ENCODE measurements at places on chromosomes 11 and 22.
A peak's percentile ranks its signal among the peaks of the same experiment; 100 is the strongest.

GRCh38 chr11:15737320-15737719 lies 619.0 kb downstream of the SOX6 start:
- no peak overlapping the region for H3K27ac ChIP-seq
- no peaks in the 10 kb centered on the region for H3K27me3 ChIP-seq
- no peak overlapping the region for H3K4me3 ChIP-seq

DNA sequence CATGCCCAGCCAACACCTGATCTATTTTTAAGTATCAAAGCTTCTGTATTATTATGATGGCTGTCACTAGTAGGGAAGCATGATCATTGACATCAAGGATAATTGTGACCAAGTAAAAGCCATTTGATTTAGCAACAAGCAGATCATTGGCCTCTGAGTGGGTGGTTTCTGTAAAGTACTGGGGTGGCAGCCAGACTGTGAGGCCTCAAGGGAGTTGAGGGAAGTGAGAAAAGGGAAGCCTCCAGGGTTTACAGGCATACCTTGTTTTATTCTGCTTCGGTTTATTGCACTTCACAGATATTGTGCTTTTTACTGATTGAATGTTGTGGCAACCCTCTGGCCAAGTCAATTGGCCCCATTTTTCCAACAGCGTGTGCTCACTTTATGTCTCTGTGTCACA lies 60.1 kb downstream of the PRR5L start:
- no peak for DNase-seq
- no peak overlapping the region for H3K4me3 ChIP-seq
- H3K27ac ChIP-seq, result no peak overlapping the region
- H3K4me1 ChIP-seq, result peaks cover 14% of the 10 kb centered on the region
- H3K36me3 ChIP-seq, result no peaks in the 10 kb centered on the region
- no peaks in the 10 kb centered on the region for H3K27me3 ChIP-seq

GRCh38 chr11:16185042-16185441 lies 171.3 kb downstream of the SOX6 start:
- no peak overlapping the region for H3K4me3 ChIP-seq
- no peak overlapping the region for H3K27ac ChIP-seq
- H3K36me3 ChIP-seq, result no peaks in the 10 kb centered on the region
- DNase-seq, result no peak
- H3K27me3 ChIP-seq, result no peaks in the 10 kb centered on the region

- H3K27ac ChIP-seq, result no peak overlapping the region
- no peak for DNase-seq
- no peak overlapping the region for H3K4me3 ChIP-seq
These were observed 48.7 kb upstream of the ZBED5 start for GRCh38 chr11:10906521-10906920.

GRCh38 chr22:44181912-44182587 lies 1.3 kb downstream of the PARVG start:
- peak overlapping the region; percentile 93 for H3K27ac ChIP-seq
- H3K27me3 ChIP-seq, result peaks cover 30% of the 10 kb centered on the region
- H3K4me1 ChIP-seq, result no peaks in the 10 kb centered on the region
- peak overlapping the region; percentile 56 for H3K4me3 ChIP-seq

- H3K36me3 ChIP-seq, result no peaks in the 10 kb centered on the region
- H3K27ac ChIP-seq, result no peak overlapping the region
- no peaks in the 10 kb centered on the region for H3K27me3 ChIP-seq
- H3K4me3 ChIP-seq, result no peak overlapping the region
These were observed 197.5 kb downstream of the MSANTD4 start for GRCh38 chr11:105824457-105825013.

DNA sequence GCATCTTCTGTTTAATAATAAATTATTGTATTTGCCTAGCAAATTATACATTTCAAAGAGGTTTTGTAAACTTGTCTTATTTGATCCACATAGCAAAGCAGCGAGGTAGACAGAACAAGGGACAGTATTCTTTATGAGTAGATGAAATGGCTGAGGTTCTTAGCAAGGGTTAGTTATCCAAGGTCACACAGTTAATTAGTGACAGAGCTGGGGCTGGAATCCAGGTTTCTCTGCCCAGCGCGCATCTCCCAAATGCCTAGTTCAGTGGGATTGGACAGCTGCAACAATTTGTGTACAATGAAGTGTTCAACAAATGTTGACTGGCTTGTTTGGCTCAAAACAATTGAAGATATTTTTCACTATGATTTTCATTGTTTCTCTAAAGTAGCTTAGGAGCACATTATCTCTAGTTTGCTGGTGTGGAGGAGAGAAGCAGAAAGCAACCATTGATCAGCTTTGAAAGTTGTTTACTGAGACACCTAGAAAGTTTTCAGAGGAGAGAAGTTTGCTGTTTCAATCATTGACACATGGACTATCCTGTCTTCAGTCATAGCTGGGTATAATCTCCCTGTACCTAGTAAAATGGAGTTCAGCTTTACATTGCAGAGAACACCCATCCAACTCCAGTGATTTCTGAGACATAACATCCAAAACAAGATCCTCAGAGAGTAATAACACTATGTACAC lies 270.6 kb downstream of the FAT3 start:
- DNase-seq, result peak; percentile 10
- no peaks in the 10 kb centered on the region for H3K4me1 ChIP-seq
- no peak overlapping the region for H3K27ac ChIP-seq
- H3K36me3 ChIP-seq, result no peaks in the 10 kb centered on the region
- no peaks in the 10 kb centered on the region for H3K27me3 ChIP-seq
- no peak overlapping the region for H3K4me3 ChIP-seq

GRCh38 chr11:72040491-72041363 lies 39.6 kb downstream of the NUMA1 start:
- peaks cover 60% of the 10 kb centered on the region for H3K4me1 ChIP-seq
- no peaks in the 10 kb centered on the region for H3K36me3 ChIP-seq
- H3K4me3 ChIP-seq, result peak overlapping the region; percentile 35
- DNase-seq, result peak; percentile 95
- no peaks in the 10 kb centered on the region for H3K27me3 ChIP-seq

DNA sequence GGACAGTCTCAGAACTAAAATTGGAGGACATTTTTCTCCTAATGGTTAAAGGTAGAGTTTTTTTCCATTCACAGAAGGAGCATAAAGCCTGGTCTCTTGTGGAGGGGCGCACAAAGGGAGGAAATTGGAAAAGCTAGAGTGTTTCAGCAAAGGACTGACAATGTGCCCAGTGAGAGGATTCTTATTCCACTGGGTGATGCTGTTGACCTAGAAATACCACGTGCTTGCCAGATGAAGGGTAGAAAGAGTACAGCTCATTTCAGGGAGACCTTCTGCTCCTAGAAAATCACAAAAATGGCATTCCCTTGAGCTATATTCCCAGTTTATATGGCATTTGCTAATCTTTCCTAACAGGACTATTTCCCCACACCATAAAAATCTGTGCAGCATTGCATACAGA lies 21.1 kb downstream of the MS4A6E start:
- DNase-seq, result no peak
- no peaks in the 10 kb centered on the region for H3K27me3 ChIP-seq
- H3K4me3 ChIP-seq, result no peak overlapping the region
- no peaks in the 10 kb centered on the region for H3K4me1 ChIP-seq
- no peak overlapping the region for H3K27ac ChIP-seq
- H3K36me3 ChIP-seq, result no peaks in the 10 kb centered on the region

DNA sequence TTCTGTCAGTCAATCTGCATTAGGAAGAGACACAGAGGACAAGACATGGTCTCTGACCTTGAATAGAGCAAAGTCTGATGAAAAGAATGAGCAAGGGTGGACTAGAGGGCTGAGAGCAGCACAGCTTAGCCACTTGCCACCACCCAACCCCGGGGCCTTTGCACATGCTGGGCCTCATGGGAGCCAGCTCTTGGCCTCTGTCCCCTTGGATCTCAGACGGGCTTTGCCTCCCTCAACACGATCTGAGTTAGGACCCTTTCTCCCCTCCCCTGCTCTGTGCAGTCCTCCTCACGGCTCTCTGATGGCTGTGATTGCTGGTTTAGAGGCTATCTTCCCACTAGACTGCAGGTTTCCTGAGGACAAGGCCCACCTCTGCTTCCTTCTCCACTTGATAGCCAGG lies 131.6 kb upstream of the B3GAT1 start:
- H3K27me3 ChIP-seq, result peaks cover 7% of the 10 kb centered on the region
- no peaks in the 10 kb centered on the region for H3K36me3 ChIP-seq
- DNase-seq, result no peak

- H3K27ac ChIP-seq, result peak overlapping the region; percentile 96
- H3K36me3 ChIP-seq, result peaks cover 7% of the 10 kb centered on the region
- H3K27me3 ChIP-seq, result no peaks in the 10 kb centered on the region
- no peak for DNase-seq
- peaks cover 80% of the 10 kb centered on the region for H3K4me1 ChIP-seq
These were observed 5.6 kb downstream of the AHNAK start for GRCh38 chr11:62540804-62541701.

GRCh38 chr11:30983776-30984441 lies 385.6 kb downstream of the DCDC1 start:
- H3K36me3 ChIP-seq, result no peaks in the 10 kb centered on the region
- no peak for DNase-seq
- no peaks in the 10 kb centered on the region for H3K27me3 ChIP-seq
- no peak overlapping the region for H3K27ac ChIP-seq
- H3K4me1 ChIP-seq, result no peaks in the 10 kb centered on the region
- no peak overlapping the region for H3K4me3 ChIP-seq

GRCh38 chr11:18064450-18065054 lies 18.5 kb upstream of the TPH1 start:
- no peak overlapping the region for H3K4me3 ChIP-seq
- no peak overlapping the region for H3K27ac ChIP-seq
- no peaks in the 10 kb centered on the region for H3K36me3 ChIP-seq
- no peaks in the 10 kb centered on the region for H3K27me3 ChIP-seq
- no peaks in the 10 kb centered on the region for H3K4me1 ChIP-seq

DNA sequence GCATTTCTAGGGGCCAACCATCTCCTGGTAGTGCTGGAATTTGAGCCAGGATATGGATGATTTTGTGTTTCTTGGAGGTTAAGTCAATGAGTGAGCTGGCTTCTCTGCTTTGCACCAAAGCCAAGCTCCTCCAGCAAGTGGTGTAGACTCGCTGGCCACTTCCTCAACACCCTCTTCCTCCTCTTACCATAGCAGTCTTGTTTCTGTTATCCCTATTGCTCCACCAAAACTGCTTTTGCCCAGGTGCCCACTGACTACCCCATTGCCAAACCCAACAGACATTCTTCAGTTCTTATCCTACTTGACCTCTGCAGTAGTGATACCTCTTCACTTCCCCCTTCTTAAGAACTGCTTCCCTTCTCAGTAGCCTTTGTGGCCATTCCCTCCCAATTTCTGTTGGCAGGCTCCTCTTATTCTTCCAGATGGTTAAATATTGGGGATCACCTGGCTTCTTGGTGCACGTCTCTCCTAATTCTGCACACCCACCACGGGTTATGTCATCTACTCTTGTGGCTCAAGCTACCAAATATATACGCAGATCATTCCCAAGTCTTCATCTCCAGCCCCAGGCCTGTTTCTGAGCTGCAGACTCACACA lies 7.0 kb upstream of the PRG2 start:
- H3K36me3 ChIP-seq, result no peaks in the 10 kb centered on the region
- H3K4me3 ChIP-seq, result no peak overlapping the region
- H3K4me1 ChIP-seq, result no peaks in the 10 kb centered on the region
- H3K27ac ChIP-seq, result no peak overlapping the region

DNA sequence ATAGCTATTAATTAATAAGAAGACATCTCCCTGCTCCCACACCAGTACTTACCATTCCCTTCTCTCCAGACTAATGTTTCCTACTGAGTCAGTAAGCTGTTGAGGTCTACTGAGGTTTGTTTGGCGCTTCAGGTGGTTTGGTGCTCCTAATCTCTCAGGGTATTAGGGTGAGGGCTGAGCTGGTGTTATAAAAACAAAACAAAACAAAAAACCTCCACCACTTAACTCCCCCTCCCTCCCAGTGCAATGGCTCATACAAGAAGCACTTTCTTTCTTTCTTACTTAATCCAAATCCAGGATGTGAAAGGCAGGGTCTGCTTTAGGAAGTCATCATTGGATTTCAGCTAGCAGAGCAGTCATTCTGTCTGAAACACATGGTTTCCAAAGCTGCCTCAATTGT lies 15.3 kb downstream of the CSTPP1 start:
- H3K4me3 ChIP-seq, result no peak overlapping the region
- H3K4me1 ChIP-seq, result no peaks in the 10 kb centered on the region
- H3K36me3 ChIP-seq, result no peaks in the 10 kb centered on the region
- no peak for DNase-seq

- DNase-seq, result no peak
- peaks cover 60% of the 10 kb centered on the region for H3K4me1 ChIP-seq
- H3K36me3 ChIP-seq, result no peaks in the 10 kb centered on the region
- no peaks in the 10 kb centered on the region for H3K27me3 ChIP-seq
- H3K4me3 ChIP-seq, result no peak overlapping the region
- H3K27ac ChIP-seq, result peak overlapping the region; percentile 76
These were observed 28.8 kb downstream of the SWAP70 start for GRCh38 chr11:9692691-9693090.
